ENCODE measurements at places on chromosomes 6 and 20.

- DNase-seq, result no peak
Observed at GRCh38 chr20:54069501-54069971, 858 bp downstream of the BCAS1 start.

DNA sequence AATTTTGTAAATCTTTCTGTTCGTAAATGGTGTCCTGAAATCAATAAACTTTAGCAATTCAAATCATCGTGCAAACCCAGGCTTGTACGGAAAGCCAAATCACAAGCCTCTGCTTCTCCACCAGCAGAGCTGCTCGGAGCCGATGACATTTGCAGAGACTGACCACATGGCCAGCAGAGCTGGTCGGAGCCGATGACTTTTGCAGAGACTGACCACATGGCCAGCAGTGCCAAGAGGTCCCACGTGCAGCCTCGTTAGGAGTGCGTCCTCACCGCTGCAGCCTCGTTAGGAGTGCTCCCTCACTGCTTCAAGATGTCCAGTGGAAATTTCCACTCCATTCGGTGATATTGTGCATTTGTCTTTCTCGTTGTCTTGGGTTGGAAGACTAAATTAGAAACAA, 28.5 kb downstream of the SMOC2 start:
- no peak for DNase-seq

GRCh38 chr20:23049201-23050075, at the start of gene THBD:
Gene THBD (minus strand): TSS chr20:23049672. CDS start chr20:23049504, 168 bp downstream.
- peak; percentile 44 for DNase-seq

- DNase-seq, result no peak
Observed at GRCh38 chr6:84314377-84314898, 87.0 kb upstream of the CEP162 start.

GRCh38 chr6:122755901-122756300, 23.6 kb upstream of the FABP7 start:
- DNase-seq, result no peak

GRCh38 chr20:57900226-57900905, 190.6 kb upstream of the PMEPA1 start:
- DNase-seq, result no peak

GRCh38 chr6:67888546-67888885, 746.6 kb upstream of the ADGRB3 start:
- DNase-seq, result no peak
